ENCODE measurements at places on chromosomes 2 and 18.

DNA sequence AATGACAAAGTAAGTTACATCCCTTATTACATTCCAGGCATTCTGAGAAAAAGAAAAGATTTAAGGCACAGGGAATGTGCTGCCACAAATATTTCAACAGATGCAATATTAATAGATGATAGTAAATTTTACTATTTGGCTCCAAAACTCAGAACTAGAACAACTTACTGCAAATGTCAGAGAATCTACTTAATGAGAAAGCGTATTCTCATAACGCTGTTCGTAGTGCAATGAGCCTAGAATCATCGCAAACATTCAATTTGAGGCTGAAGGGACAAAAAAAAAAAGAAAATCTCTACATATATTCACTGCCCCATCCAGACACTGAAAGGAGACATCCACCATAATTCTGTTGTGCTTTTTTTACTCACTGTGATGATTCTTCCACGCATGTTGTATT is 272.1 kb upstream of the DOK6 start:
- DNase-seq: no peak

GRCh38 chr18:69480460-69480859 is 79.8 kb downstream of the DOK6 start:
- DNase-seq: no peak

GRCh38 chr2:138720035-138720838 is 60.0 kb downstream of the NXPH2 start:
- no peak for DNase-seq

DNA sequence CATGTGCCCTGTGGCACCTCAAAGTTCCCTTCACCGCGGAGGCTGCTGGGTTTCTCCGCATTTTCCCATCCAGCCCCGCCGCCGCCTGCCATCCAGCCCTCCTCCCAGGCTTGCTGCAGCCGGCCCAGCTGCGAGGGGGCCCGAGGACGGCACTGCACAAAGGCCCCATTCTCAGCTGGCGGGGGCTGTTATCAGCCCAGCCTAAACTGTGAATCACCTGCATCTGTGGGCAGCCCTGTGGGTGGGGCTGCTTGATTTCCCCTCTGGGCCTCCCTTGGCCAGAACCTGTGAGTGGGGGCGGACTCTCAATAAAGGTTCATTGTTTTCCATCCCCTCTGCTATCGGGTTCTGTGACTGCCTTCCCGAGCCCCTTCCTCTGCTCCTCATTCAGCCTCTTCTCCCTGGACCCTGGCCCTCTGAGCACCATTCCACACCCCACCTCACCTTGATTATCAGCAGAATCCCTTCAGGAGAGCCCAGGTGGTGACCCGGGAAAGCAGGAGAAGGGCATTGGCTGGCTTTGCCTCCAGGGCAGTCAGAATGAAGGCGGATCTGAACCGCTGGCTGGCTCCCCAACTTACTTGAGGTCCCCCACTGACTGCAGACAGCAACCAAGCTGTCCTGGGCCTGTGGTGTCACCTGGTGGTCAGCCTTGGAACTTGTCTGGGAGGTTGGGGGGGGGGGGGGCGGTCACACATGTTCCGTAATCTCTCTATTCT is 204.5 kb downstream of the ZFP36L2 start:
- DNase-seq: no peak

DNA sequence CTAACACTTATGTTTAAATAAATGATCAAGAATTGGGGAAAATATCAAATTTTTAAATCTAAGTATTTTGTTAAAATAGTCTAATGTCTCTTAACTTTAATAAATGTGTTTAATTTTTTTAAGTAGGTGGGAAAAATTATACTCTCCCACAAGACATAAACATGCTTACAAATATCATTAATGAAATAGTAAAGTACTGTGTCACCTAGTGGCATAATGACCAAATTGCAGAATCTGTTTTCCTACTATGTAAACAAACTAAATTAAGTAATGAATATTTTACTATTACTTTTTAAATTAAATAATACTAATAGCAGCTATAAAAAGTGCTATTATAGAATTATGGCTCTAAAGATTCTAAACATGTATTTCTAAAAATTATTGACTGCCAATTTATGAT is 52.0 kb upstream of the CHAC2 start:
- DNase-seq: no peak

Measured in GM04504 (cell line).